Kidney glomerular epithelial cell (primary cell): ENCODE measurements at places on chromosomes 1 and 21.

- DNase-seq, result no peak
Observed at GRCh38 chr1:199067483-199067882, 428.6 kb downstream of the PTPRC start.

- DNase-seq, result peak; percentile 93
Observed at GRCh38 chr21:45330075-45330781, 42.5 kb upstream of the POFUT2 start.

GRCh38 chr1:175604039-175604941 lies 139.1 kb downstream of the TNR start:
- no peak for DNase-seq

- DNase-seq, result no peak
Observed at GRCh38 chr1:242425232-242425631, 99.3 kb downstream of the PLD5 start.

DNA sequence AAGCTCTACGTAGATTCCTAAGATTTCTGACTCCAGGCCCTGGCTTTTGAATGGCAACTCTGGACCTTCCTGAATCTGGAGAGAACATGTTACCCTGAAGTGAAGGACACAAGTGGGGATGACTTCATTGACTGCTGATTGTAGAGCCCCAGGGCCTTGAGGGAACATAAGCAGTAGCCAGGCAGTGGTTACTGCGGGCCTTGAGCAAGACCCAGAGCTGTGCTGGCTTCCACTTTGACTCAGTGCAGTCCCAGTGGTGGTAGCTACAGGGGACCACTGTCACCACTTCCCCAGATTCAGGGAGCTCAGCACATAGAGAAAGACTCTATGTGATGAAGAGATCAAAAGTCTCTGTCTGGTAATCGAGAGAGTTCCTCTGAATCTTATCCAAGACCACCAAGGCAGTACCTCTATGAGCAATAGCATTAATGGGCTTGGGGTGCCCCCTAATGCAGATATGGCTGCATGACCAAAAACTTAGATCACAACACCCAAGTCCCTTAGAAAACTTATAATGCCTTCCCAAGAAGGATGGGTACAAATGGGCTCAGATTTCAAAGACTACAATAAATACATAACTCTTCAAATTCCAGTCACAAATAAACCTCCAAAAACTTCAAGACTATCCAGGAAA lies 1278.3 kb downstream of the AMY1C start:
- DNase-seq, result no peak

- no peak for DNase-seq
Observed at GRCh38 chr1:173117761-173118160, 67.0 kb upstream of the TNFSF18 start.
